B cell (primary cell): ENCODE measurements at places on chromosomes 6 and 20.
A peak's percentile ranks its signal among the peaks of the same experiment; 100 is the strongest.

GRCh38 chr20:38300438-38300837 lies 3.5 kb upstream of the BPI start:
- H3K4me3 ChIP-seq = no peak overlapping the region
- H3K4me1 ChIP-seq = peaks cover 4% of the 10 kb centered on the region
- no peak for DNase-seq
- peaks cover 17% of the 10 kb centered on the region for H3K27me3 ChIP-seq
- no peaks in the 10 kb centered on the region for H3K36me3 ChIP-seq

GRCh38 chr6:7142918-7143475 lies 35.2 kb downstream of the RREB1 start:
- no peaks in the 10 kb centered on the region for H3K27me3 ChIP-seq
- peaks cover 61% of the 10 kb centered on the region for H3K4me1 ChIP-seq
- no peaks in the 10 kb centered on the region for H3K36me3 ChIP-seq
- no peak for DNase-seq

DNA sequence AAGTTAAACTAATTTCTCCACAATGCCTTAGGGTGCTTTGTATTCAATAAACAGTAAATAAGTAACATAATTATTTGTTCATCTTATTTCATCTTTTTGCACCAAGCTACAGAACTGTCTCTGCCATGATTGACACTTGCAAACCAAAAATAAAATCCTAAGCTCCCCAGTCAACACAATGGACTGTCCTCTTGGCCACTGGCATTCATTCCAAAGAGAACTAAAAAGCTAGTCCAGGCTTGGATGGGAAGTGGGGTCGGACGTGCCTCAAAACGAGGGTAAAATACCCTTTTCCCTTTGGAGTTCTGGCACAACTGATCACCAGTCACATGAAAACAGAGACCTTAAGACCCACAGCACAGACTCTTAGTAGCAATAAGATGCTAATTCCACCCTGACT lies 66.4 kb upstream of the THBS2 start:
- H3K27ac ChIP-seq = no peak overlapping the region
- H3K4me3 ChIP-seq = no peak overlapping the region

DNA sequence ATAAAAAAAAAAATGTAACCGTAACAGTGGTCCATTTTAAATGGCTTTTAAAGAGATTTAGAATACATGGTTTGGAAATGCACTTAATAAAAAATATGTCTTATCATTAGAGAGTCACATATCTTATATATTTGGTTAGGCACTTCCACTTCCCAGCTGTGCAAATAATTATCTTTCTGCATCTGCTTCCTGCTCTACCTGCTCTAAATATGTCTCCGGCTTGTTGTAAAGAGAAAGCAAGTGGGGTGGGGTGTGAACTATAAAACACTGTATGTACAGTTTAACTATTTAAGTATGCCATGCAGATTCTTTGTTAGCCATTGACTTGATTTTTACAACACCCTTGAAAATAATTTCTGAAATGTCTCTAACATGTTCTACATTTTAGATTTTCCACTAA lies 106.3 kb downstream of the NKAIN2 start:
- no peak overlapping the region for H3K27ac ChIP-seq
- H3K36me3 ChIP-seq = no peaks in the 10 kb centered on the region
- H3K27me3 ChIP-seq = no peaks in the 10 kb centered on the region
- DNase-seq = no peak
- H3K4me1 ChIP-seq = no peaks in the 10 kb centered on the region
- H3K4me3 ChIP-seq = no peak overlapping the region

DNA sequence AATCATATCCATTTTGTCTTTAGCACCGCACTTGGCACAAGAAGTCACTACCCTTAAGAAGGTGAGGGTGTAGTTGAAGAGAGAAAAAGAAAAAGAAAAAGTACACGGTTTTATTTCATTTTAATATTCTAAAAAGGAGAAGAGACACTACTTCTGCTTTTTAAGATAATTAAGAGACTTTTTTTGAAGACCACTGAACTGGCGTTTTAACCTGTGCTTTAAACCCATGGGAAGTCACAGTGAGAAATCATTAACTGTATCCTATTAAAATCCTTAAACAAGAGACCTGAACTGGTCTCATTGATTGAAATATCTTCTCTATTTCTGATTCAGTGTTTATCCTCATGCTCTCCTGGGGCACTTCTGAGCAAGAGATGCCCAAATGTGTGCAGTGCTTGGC lies 243.5 kb downstream of the TMEM242 start:
- peak overlapping the region; percentile 23 for H3K27ac ChIP-seq
- peak overlapping the region; percentile 5 for H3K4me3 ChIP-seq
- no peaks in the 10 kb centered on the region for H3K27me3 ChIP-seq
- peak; percentile 26 for DNase-seq

- H3K4me1 ChIP-seq = peaks cover 47% of the 10 kb centered on the region
- H3K36me3 ChIP-seq = no peaks in the 10 kb centered on the region
- no peak overlapping the region for H3K4me3 ChIP-seq
- peak; percentile 73 for DNase-seq
- H3K27ac ChIP-seq = peak overlapping the region; percentile 85
These were observed 3.7 kb upstream of the CCDC167 start for GRCh38 chr6:37503309-37503965.

GRCh38 chr6:162871966-162872365 lies 144.2 kb downstream of the PACRG start:
- no peak overlapping the region for H3K27ac ChIP-seq
- H3K27me3 ChIP-seq = no peaks in the 10 kb centered on the region
- no peaks in the 10 kb centered on the region for H3K36me3 ChIP-seq
- no peaks in the 10 kb centered on the region for H3K4me1 ChIP-seq
- H3K4me3 ChIP-seq = no peak overlapping the region

- DNase-seq = no peak
- H3K36me3 ChIP-seq = no peaks in the 10 kb centered on the region
- no peaks in the 10 kb centered on the region for H3K27me3 ChIP-seq
- no peaks in the 10 kb centered on the region for H3K4me1 ChIP-seq
These were observed 131.6 kb upstream of the ID4 start for GRCh38 chr6:19705606-19706005.

- H3K36me3 ChIP-seq = no peaks in the 10 kb centered on the region
- H3K27me3 ChIP-seq = no peaks in the 10 kb centered on the region
- DNase-seq = no peak
- no peak overlapping the region for H3K4me3 ChIP-seq
- no peaks in the 10 kb centered on the region for H3K4me1 ChIP-seq
These were observed 297.7 kb upstream of the MANEA start for GRCh38 chr6:95279616-95280015.

GRCh38 chr6:154830771-154831170 lies 97.6 kb downstream of the SCAF8 start:
- no peak for DNase-seq
- no peaks in the 10 kb centered on the region for H3K27me3 ChIP-seq
- H3K36me3 ChIP-seq = peaks cover 12% of the 10 kb centered on the region
- no peaks in the 10 kb centered on the region for H3K4me1 ChIP-seq
- H3K4me3 ChIP-seq = no peak overlapping the region
- H3K27ac ChIP-seq = no peak overlapping the region

- H3K36me3 ChIP-seq = peaks cover 5% of the 10 kb centered on the region
- DNase-seq = peak; percentile 64
- H3K27me3 ChIP-seq = no peaks in the 10 kb centered on the region
- H3K4me3 ChIP-seq = no peak overlapping the region
- peaks cover 91% of the 10 kb centered on the region for H3K4me1 ChIP-seq
- peak overlapping the region; percentile 63 for H3K27ac ChIP-seq
These were observed 98.7 kb downstream of the PLEKHG1 start for GRCh38 chr6:150698391-150698790.

DNA sequence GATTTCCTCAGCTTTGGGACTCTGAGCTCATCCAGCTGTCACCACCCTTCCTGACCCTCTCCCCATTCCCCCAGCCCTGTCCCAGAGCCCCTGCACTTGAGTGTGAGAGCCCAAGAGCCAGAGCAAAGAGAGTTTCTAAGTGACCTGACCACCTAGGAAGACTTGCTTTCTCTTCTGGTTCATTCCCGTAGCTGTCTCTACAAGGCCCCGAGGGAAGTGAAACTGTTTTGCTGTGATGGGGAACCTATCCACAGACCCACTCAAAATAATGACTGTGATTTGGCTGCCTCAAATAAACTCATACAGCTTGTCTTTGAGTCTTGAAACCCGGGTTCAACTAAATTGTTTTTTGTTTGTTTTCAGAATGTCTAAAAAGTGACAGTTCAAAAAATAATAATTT lies 74.6 kb upstream of the XRN2 start:
- no peaks in the 10 kb centered on the region for H3K27me3 ChIP-seq
- H3K4me1 ChIP-seq = peaks cover 8% of the 10 kb centered on the region
- H3K36me3 ChIP-seq = peaks cover 13% of the 10 kb centered on the region
- no peak overlapping the region for H3K27ac ChIP-seq
- DNase-seq = peak; percentile 52
- no peak overlapping the region for H3K4me3 ChIP-seq
